ENCODE measurements at places on chromosomes 11 and 22.

GRCh38 chr11:40185793-40186192 is 1273.7 kb downstream of the LRRC4C start:
- no peak for DNase-seq

DNA sequence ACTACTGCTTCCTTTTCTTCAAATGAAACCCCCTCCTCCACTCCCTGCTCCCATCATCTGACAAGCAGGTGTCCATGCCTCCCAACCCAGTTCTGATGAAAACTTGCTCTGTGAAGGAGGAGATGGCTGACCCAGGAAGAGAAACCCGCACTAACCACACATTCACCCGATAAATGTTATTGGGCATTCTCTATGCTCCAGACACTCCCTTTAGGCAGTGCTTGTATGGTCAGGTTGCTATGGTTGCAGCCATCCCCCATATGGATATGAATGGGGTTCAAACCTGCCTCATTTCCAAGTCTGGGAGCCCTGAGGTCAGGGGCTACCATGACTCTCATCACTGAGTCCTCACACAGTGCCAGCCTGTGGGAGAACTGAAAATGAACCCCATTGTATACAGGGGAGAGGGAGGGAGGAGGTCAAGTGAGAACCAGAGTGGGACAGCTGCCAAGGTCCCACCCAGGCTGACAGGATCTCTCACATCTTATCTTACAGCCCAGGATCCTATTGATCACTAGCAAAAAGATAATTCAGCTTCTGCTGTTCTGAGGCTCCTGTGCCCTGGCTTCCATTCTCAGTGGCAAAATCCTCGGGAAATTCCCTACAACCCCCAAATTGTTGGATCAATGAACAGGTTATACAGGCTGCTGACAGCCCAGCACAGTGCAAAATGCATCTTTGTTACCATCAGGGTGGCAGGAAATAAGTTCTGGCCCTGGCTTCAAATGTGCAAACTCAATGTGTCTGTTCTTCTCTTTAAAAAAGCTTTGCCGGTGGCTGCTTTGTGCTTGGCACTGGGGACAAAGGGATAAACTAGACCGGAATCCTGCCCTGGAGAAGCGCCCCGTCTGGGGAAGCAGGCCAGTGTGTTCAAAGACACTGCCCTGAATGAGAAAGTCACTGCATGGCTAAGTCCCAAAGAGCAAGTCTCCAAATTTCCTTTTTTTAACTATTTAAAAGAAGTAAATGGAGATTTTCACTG is 22.7 kb upstream of the ACER3 start:
- DNase-seq, result no peak

DNA sequence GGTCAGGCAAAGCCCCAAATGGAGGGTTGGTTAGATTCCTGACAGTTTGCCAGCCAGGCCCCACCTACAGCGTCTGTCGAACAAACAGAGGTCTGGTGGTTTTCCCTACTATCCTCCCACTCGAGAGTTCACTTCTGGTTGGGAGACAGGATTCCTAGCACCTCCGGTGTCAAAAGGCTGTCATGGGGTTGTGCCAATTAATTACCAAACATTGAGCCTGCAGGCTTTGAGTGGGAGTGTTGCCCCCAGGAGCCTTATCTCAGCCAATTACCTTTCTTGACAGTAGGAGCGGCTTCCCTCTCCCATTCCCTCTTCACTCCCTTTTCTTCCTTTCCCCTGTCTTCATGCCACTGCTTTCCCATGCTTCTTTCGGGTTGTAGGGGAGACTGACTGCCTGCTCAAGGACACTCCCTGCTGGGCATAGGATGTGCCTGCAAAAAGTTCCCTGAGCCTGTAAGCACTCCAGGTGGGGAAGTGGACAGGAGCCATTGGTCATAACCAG is 4.7 kb upstream of the TTC36 start:
- DNase-seq, result no peak

DNA sequence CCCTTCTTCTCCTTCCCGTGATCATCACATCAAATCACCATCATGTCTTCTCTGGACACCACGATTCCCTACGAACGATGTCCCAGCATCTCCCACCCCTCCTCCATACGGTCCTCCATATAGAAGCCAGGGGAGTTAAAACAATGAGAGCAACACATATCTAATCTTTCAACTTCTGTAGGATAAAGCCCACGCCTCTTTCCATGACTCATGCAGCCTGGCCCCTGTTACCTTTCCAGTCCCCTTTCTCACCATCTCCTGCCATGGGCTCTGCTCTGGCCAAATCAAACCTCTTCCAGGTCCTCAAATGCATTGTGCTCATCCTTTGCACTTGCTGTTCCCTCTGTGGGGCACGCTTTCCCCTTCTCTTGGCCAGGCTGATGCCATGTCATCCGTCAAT is 23.6 kb downstream of the RPS6KA4 start:
- DNase-seq, result no peak

DNA sequence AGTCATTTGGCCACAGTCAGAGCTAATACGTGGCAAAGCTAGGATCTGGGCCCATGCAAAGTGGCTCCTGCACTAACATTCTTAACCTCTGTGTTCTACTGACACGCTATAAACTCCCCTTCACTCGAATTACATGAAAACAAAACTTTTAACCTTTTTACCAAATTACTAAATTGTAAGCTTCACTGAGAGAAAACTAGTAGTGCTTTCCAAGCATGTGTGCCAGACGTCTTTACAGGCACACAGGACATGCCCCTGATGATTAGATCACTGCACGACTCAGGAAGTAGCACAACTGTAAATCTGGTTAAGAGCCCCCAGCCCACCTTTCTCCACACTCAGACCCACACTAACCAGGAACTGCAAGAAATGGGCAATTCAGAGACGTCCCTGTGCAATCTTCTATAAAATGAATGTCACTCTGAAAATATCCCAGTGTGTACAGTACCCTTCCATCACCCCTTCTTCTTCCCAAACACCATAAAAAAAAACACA is 16.1 kb downstream of the PHF21A start:
- DNase-seq, result no peak

- DNase-seq, result no peak
Measured at GRCh38 chr11:10412266-10412665, 42.8 kb upstream of the AMPD3 start.

DNA sequence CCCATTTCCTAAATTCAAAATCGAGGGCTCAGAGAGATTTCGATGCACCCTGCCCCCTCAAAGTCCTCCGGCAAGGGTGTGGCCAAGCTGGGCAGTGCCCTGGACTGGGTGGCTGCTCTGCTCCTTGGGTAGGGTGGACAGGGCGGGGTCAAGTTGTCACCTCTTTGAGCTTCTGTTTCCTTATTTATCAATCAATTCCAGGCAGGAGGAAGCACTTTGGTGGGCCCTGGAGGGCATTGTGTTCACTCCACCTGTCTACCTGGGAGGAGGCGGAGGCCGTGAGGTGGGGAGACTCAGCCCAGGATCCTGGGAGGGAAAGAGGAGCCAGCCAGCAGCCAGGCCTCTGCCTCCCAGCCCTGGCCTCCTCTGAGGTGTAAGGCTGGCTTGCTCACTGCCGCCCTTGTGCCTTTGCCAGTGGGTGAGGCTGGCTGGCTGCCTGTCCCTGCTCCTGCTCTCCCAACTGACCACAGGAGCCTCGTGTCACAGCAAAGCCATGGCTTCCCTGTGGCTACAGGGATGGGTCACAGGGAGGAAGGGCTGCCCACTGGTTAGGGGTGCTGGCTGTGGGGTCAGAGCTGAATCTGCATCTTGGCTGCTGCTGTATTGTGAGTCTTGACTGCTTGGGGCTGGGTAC is 25.5 kb upstream of the SHISAL1 start:
- no peak for DNase-seq

DNA sequence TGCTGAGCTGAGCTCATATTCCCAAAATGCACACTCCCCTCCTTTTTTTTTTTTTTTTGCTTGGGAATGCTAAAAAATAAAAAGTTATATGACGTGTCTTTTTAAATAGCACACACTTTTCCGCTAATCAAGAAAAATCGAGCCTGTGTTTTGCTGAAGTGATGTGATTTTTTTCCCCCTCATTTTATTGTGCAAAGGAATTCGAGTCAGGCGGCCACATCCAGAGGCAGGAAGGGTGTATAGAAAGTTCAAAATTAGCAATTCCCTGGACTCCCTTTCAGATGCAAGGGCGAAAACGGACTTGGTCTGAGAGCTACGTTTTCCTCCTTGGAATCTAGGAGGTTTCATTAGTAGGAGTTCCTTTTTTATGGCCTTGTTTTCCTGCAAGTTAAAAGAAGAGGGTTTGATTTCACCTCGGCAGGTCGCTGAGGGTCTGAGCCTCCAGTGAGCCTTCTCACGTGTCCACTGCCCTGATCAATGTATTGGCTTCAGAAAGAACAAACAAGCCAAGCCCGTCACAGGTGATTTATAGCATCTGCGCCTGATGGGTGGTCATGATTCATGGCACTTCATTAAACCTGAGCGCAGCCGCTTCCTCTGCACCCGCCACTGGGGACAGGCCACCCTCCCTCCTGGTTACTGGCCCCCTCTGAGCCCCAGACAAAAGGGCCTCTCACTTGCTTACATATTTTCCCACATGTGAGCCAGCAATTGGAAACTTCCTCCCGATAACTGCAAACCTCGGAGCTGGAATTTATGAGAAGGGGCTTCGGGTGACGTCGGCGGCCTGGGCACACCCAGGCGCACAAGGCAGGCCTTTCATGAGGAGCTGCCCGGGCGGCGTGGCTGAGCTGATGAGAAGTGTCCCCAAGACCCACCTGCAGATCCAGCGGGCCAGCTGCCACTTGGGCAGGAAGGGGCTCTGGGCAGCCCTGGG is 64.4 kb upstream of the LINC01488 start:
- DNase-seq, result no peak

DNA sequence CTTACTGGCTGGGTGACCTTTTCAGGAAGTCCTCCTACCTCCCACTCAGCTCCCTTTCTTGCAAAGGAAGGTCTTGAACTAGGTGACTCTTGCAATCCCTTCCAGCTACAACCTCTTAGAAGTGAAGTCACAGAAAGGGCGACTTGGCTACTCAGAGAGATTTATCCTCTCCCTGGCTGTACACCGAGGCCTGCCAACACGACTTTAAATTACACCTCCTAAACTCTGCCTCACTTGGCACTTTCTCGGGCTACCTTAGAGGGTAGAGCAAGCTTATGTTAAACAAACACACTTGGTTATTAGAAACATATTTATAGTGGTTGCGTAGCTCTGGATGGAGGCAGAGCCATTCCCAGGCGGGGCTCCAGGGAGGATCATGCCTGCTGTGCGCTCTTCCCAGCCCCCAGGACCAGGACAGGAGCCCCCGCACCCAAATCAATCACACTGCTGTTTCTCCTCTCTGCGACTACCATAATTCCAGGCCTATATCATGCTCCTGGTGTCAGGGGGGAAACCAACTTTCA is 358.4 kb downstream of the BUD13 start:
- DNase-seq, result no peak

GRCh38 chr11:54603898-54604297 is at the start of gene OR4C46:
Gene OR4C46, minus strand, starts transcription at chr11:54603998. Its CDS starts 0 bp downstream, at chr11:54603998.
- DNase-seq, result no peak

GRCh38 chr11:36360318-36360717 is 64.2 kb downstream of the PRR5L start:
- DNase-seq, result no peak

DNA sequence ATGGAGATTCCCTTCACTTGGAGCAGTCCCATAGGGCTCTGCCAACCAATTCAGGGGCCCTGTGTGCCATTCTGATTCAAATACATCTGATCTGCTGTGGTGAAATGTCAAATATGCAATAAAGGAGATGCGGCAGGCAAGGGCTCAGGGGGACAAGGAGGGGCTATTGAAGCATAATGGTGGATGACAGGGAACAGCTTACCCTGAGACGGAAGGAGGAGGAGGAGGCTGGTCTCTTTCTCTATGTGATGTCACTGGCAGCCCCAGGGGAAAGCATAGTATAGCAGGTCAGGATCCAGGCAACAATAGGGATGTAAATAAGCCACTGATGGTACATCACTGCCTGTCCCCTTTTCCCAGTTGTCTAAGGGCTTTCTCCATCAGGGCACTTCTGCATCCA is 350.9 kb upstream of the SYN3 start:
- no peak for DNase-seq

DNA sequence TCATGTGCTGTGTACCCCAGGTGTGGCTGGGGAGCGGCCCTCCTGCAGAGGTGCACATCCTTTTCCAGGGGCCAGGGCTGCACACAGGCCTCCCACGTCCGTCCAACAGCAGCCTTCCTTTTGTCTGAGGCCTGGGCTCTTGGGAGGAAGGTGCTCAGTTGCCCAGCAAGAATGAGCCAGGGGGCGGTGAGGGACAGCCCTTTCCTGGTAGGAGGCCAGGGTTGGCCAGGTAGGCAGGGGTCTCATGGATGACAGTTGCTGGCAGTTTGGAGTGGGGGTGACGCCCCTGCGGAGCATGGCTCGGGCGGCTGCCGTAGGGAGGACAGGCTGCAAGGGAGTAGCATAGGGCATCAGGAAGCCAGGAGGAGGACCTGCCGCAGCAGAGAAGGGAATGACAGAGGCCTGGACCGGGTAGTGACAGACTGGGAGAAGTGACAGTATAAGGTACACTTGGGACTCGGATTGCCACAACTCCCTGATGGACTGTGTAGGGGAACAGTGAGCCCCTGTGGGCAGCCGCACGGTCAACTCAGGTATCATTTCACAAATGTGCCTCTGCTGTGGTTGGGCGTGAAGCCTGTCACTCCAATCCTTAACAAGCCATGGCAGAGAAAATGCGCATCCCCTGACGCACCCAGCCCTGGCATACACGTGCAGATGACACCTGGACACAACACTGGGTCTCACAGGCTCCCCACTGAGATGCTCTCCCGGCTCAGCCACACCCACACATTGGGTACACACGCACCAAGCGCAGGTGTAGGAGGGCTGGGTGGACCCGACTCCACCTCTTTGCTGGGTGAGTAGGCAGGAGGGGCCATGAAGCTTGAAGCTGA is 79.7 kb downstream of the DGCR2 start:
- no peak for DNase-seq

- no peak for DNase-seq
Measured at GRCh38 chr11:70908223-70908622, 344.2 kb downstream of the SHANK2 start.

- DNase-seq, result no peak
Measured at GRCh38 chr11:102590276-102591049, 34.7 kb downstream of the MMP20 start.

DNA sequence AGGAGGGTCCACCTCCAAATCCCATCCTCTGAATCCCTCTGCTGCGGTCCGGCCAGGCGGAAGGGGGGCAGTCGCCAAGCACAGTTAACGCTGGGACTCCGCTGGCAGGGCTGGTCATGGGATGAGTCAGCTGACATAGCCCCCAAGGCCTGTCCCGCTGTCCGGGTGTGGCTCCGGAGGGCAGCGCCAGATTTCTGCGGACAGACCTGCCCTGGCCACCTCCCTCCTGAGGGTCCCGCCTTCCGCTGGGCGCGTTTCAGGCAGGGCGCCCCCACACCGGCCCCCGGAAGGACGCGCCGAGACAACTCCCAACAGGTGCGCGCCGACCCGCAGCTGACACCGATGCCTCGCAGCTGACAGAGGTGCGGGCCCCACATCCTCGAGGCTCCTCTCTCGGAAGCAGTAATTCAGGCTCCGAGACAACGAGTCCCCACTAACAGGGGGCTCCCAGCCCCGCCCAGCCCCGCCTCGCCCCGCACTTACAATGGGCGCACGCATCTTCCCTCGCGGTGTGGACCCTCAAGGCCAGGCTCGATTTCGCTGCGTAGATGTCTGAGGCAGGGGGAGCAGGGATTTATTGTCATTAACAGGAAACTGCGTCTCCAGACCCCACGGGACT is 607 bp downstream of the PLAAT3 start:
- no peak for DNase-seq
